ENCODE measurements at places on chromosomes 5 and 9.

DNA sequence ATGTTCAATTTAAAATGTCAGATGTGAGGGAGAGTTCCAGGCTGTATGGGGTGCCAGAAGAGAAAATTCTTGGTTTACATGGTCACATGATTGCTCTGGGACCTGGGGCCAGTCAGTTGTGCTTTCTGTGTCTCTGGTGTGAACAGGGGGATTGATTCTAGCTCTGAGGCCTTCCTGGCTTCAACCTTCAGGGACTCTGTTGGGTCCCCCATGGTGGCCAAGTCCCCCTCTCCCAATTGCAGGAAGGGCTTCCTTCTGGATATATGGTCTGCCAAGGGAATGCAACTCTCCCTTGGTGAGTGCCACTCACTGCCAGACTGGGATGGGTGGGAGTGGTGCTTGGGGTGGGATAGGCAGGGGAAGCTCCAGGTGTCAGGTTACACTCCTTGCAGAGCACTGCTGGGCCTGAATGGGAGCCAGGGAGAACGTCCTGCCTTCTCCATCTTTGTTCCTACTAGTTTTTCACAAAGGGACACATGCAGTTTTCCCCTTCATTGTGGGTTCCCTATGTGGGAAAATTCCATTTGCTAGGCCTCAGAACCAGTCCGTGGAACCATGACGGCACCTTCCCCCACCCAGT is 153.2 kb downstream of the MELK start:
- peak; percentile 2 for DNase-seq

GRCh38 chr5:124504081-124504916 is 242.1 kb downstream of the ZNF608 start:
- no peak for DNase-seq

- DNase-seq, result no peak
Measured at GRCh38 chr5:82470185-82470994, 192.2 kb upstream of the RPS23 start.

DNA sequence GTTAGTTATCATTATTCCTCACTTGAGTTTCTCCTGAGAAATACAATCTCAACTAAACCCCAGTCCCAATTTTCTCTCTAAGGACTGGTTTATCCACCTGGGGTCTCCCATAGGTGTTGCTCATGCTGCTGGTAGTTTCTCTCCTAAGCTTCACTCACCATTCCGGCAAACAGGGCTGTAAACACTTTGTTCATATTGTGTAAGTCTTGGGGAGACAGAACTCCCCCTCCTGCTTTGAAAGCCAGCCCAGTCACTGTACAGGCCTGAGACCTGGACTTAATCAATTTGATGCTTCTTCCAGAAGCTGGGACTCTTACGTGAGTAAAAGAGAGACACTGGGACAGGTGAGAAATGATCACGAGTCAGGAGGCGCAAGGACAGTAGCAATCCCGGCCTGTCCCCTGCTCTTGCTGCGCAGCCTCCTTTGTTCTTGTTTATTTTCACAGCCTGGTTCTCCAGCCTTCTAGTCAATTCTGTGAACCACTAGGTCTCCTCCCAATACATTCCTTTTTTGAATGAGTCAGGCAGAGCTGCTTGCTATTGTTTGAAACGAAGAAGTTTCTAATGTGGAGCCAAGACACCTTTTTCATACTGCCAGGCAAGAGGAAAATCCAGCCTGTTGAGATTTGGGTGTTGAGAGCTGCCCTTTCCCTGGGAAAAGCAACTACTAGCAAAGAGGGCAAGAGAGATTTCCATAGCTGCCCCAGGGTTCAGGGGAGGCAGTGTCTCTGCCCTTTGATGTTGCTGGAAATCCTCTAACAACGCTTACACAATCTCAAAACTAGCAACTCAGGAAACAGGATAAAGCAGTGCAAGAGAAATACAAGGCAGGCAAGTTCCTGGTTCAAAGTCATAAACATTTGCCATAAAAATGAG is 9.2 kb upstream of the SHROOM1 start:
- DNase-seq, result no peak

DNA sequence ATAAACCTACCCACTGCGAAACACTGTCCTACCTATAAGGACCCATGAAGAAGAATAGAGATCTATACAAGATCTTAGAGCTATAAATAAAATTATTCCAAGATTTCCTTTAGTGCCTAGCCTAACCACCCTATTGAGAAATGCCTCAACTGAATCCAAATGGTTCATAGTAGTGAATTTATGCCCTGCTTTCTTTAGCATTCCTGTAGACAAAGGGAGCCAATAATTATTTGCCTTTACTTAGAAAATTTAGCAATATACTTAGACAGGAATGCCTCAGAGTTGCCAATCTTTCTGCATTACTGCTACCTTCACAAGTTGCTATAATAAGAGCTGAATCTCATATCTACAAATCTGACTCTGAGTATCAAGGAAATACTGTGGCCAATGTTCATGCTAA is 62.6 kb downstream of the PUM3 start:
- no peak for DNase-seq

DNA sequence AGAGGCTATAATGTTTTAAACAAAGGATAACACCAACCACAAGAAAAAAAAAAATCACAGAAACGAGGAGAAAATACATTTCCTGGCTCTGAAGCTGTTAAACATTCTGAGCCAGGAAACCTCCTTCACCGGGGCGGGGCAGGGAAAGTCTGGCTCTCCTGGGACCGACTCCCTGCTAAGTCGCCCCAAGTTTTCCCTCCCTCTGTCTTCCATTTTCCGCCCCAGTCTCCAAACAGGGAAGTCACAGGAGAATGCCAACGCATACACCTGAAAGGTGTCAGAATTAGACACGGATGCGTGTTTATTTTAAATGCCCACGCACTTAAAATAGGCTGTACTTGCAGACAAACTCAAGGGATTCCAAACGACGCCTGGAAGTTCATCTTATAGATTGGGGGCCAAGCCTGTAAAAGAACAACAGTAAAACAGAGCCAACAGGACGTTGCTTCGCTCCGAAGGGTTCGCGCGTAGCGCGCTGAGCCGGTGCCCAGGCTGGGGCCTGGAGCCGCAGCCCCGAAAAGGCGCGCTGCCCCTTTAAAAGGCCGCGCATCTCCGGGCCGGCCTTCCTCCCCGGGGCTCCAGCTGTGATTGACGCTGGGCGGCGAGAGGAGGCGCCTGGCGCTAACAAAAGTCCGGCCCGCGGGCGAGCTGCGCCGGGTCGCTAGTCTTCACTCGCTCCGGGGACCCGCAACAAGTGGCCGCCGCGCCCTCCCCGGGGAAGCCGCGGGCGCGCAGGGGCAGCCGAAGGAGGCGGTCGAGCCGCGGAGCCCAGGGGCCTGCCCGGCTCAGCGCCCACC is at the start of gene FBXL7:
TSS of gene FBXL7 (plus strand) at position 653 of the 797 bp plus-strand sequence.
- no peak for DNase-seq

DNA sequence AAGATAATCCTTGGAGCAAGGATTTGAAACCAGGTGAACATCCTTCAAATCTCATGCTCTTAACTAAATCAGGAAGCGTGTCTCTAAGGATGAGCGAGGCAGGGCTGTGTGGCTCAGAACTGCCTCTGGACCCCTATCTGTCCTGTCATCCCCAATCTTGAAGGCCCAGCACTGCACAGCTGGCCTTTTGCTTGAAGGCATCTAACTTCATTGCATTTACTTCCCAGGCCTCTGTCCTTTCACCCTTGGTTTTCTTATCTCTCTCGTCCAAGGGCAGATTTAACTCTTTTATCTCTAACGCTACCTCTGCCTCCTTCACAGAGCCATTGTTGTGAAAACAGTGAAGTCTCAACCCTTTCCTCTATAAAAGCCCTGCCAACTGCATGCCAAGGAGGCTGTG is 83.8 kb downstream of the UGCG start:
- no peak for DNase-seq

- no peak for DNase-seq
Measured at GRCh38 chr5:60257596-60258271, 364.2 kb upstream of the PDE4D start.

DNA sequence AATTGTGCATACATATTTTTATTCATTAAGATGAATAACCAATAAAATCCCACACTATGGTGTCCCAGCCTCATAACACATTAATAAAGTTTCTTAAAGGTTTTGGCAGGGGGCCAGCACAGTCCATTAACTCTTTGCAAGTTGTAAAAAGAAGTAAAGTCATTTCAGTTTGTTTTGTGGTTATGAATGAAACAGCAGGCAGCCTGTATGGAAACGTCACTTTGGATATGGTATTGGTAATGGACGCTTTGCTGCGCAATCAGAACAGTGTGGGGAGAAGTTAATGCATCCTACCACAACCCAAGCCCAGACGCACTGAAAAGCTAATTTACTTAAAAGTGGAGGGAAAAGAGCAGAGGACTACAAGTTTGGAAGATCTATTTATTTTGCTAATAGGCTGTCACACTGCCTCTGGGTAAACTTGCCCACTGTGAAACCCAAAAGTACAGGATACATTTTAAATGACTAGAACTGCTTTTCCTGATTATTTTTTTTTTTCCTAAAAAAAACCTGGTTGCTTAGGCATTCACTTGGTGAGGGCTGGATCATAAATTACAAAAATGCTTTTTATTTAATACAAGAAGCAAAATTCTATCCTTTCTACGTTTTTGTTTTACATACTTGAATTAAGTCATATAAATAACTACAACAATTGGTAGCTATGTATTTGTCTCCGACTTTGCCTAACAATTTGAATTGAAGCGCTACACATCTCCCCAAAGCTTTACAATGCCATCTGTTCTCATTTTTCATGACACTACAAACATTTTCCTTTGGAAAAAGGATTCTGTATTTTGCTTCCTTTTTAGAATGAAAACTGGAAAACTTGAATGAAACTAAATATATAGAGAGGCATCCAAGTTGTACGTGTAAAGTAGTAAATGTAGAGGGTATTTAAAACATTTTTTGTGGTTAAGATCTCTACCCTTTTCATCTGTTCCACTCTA is 104.3 kb downstream of the NFIB start:
- no peak for DNase-seq

DNA sequence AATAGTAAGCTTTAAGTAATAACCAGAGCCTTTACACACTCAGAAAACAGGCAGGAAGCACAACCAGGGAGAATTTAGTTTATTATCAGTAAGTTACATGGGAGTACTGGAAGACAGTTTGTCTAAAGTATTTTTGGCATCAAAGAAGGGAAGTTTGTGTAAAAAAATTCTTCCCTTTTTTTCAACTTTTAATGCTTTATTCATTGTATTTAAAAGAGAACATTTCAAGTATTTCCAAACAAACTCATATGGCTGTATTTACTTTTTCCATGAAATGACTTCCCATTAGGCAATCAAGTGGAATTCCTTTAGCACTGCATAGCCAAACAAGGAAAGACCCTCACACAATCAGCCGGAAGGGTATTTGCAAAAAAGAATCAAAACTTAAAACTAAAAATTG is 26.7 kb downstream of the RNF145 start:
- DNase-seq, result no peak

DNA sequence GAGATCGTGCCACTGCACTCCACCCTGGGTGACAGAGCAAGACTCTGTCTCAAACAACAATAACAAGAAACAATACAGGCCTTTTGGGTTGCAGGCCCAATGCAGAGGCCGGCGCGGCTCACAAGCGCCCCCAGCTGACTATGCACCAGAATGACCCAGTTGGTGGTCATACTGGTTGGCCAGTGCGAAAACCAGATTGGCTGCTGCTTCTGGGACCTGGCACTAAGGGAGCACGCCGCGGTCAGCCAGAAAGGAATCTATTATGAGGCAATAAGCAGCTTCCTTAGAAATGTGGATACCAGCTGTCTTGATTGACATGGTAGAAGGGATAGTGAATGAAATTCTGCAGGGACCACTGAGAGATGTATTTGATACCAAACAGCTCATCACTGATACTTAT is 35.0 kb downstream of the RANBP17 start:
- DNase-seq, result no peak

GRCh38 chr9:19203058-19203457 is 27.4 kb upstream of the DENND4C start:
- DNase-seq, result no peak

All from NCI-H2171 treated with DMSO at 0.1 percent for 48 hours (cell line).